ENCODE measurements at places on chromosomes 3 and 15.

DNA sequence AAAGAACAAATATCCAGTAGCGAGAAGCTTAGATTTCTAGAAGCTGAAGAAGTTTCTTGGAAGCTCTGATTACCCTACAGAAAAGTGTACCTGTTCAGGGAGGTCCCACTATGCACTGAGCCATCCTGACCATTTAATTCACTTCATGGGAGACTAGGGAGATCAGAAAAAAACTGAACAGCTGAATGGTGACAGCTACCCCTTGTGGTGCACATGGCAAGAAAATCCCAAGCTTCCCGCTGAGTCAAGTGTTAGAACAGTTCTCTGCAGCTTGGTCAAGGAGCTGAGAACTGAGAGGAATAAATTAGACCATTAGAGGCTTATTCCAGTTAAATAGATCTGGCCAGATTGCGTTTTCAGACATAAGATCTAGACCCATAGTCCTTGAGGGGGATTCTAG lies 197.2 kb upstream of the VEPH1 start:
- no peak overlapping the region for H3K27ac ChIP-seq
- H3K4me1 ChIP-seq: peaks cover 7% of the 10 kb centered on the region
- DNase-seq: no peak
- H3K27me3 ChIP-seq: no peaks in the 10 kb centered on the region
- no peak overlapping the region for H3K4me3 ChIP-seq
- H3K36me3 ChIP-seq: no peaks in the 10 kb centered on the region

GRCh38 chr3:148335612-148336011 lies 362.1 kb upstream of the AGTR1 start:
- DNase-seq: no peak
- no peaks in the 10 kb centered on the region for H3K36me3 ChIP-seq
- no peaks in the 10 kb centered on the region for H3K27me3 ChIP-seq

GRCh38 chr3:115651087-115651486 lies 27.8 kb downstream of the GAP43 start:
- DNase-seq: no peak
- H3K4me3 ChIP-seq: no peak overlapping the region
- no peaks in the 10 kb centered on the region for H3K27me3 ChIP-seq
- H3K4me1 ChIP-seq: no peaks in the 10 kb centered on the region

- H3K4me1 ChIP-seq: no peaks in the 10 kb centered on the region
- DNase-seq: no peak
- peaks cover 37% of the 10 kb centered on the region for H3K36me3 ChIP-seq
- peak overlapping the region; percentile 94 for H3K4me3 ChIP-seq
Measured at GRCh38 chr3:186782542-186783057, 777 bp upstream of the EIF4A2 start.

DNA sequence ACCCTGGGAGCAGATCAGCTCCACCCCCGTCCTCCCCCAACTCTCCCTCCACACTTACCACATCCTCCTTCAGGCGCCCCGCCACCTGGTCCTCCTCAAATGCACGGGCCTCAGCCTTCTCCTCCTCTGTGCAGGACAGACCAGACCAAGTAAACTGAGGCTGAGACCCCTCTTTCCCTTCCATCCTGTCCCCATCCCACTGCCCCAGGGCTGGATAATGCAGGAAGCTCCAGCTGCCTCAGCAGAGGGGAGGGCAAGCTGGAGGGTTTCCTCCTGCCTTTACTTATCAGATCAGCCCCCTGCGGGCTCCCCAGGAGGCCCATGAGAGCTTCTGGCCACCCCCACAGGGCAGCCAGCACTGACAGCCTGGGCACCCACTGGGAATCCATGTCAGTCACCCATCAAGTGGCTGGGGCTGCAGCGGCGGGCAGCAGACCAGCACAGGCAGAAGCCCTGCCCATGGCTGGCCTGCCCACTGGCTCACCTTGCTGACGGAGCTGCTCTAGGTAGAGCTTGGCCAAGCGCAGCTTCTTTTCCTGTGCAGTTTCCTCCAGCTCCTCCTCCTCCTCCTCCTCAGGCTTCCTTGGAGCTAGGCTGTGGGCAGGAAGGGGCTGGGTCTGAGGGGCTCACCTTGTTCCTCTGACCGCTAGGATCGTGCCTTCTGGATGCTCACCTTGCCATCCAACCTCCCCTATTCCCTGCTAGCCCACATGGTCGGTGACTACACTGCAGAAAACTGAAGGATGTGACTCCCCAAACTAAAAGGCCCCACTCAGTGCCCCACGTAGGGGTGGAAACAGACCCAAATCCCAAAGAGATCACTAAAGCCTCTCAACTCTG lies 3.9 kb downstream of the RRP9 start:
- peaks cover 67% of the 10 kb centered on the region for H3K36me3 ChIP-seq
- DNase-seq: no peak
- H3K27ac ChIP-seq: no peak overlapping the region
- peaks cover 6% of the 10 kb centered on the region for H3K4me1 ChIP-seq
- no peaks in the 10 kb centered on the region for H3K27me3 ChIP-seq

DNA sequence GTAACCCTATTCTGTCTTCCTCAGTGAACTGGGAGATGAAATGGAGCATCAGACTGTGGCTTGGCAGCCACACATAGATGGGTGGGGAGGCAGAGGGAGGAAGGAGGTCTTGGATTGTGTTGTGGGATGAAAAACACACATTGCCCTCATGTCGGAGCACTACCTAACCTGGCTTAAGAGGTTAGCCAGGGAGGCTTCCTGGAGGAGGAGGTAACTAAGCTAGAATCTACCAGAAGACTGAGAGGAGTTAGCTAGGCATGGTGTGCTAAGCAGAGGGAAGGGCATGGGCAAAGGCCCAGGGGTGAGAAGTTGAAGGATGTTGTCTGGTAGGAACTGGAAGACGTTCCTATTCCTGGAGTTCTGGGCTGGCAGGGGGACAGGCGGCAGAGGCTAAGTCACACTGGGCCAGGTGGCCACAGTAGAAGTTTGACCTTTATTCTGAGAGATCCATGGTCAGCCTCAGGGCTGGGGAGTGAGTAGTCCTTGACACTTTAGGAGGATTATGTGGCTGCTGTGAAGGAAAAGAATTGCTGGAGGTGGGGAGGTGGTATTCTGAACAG lies 7.7 kb upstream of the PRKCD start:
- H3K4me1 ChIP-seq: no peaks in the 10 kb centered on the region
- H3K36me3 ChIP-seq: no peaks in the 10 kb centered on the region
- DNase-seq: no peak
- no peak overlapping the region for H3K27ac ChIP-seq
- no peaks in the 10 kb centered on the region for H3K27me3 ChIP-seq

GRCh38 chr15:59420108-59420507 lies 17.9 kb upstream of the FAM81A start:
- no peaks in the 10 kb centered on the region for H3K36me3 ChIP-seq
- no peak for DNase-seq
- H3K4me1 ChIP-seq: no peaks in the 10 kb centered on the region
- H3K27ac ChIP-seq: no peak overlapping the region
- no peak overlapping the region for H3K4me3 ChIP-seq

DNA sequence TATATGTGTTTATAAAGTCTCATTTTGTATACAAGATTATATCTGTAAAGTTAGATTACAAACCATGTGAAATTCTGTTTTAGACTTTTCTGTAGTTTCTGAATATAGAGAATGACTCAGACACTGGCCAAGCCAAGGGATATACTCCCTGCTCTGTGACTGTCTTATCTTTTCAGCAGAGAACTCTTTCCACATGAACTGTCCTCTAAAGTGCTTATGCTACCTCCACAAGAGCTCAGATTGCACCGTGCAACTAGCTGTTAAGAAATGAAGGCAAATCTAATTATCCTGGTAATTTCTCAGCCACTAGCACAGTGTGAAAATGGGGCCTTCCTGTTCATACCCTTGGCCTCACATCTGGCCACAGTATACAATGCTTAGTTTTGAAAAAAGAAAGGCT lies 44.3 kb upstream of the CPNE4 start:
- H3K27me3 ChIP-seq: peaks cover 3% of the 10 kb centered on the region
- H3K4me1 ChIP-seq: no peaks in the 10 kb centered on the region
- no peak overlapping the region for H3K27ac ChIP-seq
- DNase-seq: no peak
- H3K36me3 ChIP-seq: no peaks in the 10 kb centered on the region

DNA sequence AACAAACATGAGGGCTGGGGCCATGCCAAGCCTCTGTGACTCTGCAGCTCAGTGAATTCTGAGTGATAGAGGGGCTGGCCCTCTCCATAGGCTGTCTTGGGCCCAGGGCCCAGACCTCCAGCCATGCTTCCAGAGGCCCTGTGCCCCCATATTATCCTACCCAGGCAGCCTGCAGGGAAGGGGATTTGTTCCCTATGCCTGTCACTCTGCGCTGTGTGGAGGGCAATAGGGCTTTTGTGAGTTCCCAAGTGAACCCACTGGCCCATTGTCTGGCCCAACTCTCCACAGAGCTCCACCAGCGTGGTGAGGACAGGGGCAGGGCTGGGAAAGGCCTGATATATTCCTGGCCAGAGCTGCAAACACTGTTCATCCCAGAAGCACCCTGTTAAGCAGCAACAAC lies 113.2 kb downstream of the EPHB1 start:
- H3K27ac ChIP-seq: no peak overlapping the region
- H3K4me1 ChIP-seq: no peaks in the 10 kb centered on the region
- H3K27me3 ChIP-seq: no peaks in the 10 kb centered on the region
- DNase-seq: no peak
- no peak overlapping the region for H3K4me3 ChIP-seq

- H3K36me3 ChIP-seq: peaks cover 9% of the 10 kb centered on the region
- H3K27ac ChIP-seq: no peak overlapping the region
- peaks cover 11% of the 10 kb centered on the region for H3K4me1 ChIP-seq
- DNase-seq: peak; percentile 73
- H3K4me3 ChIP-seq: no peak overlapping the region
Measured at GRCh38 chr3:184005941-184006507, 11.7 kb downstream of the ABCC5 start.

- H3K4me3 ChIP-seq: no peak overlapping the region
- H3K27me3 ChIP-seq: no peaks in the 10 kb centered on the region
- no peak for DNase-seq
- H3K4me1 ChIP-seq: no peaks in the 10 kb centered on the region
Measured at GRCh38 chr3:123765475-123766128, 118.5 kb downstream of the MYLK start.

GRCh38 chr3:128323206-128324081 lies 143.2 kb downstream of the DNAJB8 start:
- no peaks in the 10 kb centered on the region for H3K4me1 ChIP-seq
- H3K27me3 ChIP-seq: no peaks in the 10 kb centered on the region
- peak; percentile 32 for DNase-seq
- H3K36me3 ChIP-seq: no peaks in the 10 kb centered on the region

- H3K36me3 ChIP-seq: no peaks in the 10 kb centered on the region
- peak; percentile 43 for DNase-seq
- H3K27me3 ChIP-seq: no peaks in the 10 kb centered on the region
- H3K4me1 ChIP-seq: peaks cover 5% of the 10 kb centered on the region
- H3K27ac ChIP-seq: peak overlapping the region; percentile 93
Measured at GRCh38 chr15:75639191-75639708, 774 bp downstream of the IMP3 start.

- no peaks in the 10 kb centered on the region for H3K27me3 ChIP-seq
- no peak overlapping the region for H3K27ac ChIP-seq
- H3K4me1 ChIP-seq: no peaks in the 10 kb centered on the region
- DNase-seq: no peak
Measured at GRCh38 chr3:72058493-72059081, 273.6 kb upstream of the PROK2 start.

DNA sequence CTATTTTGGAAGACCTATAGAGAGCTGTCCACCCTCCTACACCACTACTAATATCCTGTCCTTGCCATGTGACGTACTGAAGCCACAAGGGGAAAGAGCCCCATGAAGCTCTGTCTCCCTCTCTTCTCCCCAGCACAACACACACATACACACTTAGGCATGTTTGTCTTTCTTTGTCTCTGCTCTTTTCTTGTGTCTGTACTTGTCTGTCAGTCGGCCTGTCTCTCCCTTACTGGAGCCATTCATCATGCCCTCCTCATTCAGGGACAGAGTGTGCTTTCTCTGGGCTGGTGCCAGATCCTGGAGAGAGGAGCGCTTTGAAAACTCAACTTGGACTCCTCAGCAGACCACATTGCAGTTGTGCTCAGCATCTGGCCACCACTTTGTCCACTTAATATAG lies 47.6 kb downstream of the PSMD6 start:
- DNase-seq: no peak
- H3K36me3 ChIP-seq: peaks cover 38% of the 10 kb centered on the region
- peak overlapping the region; percentile 13 for H3K27ac ChIP-seq
- H3K4me1 ChIP-seq: peaks cover 27% of the 10 kb centered on the region
- no peak overlapping the region for H3K4me3 ChIP-seq

- H3K36me3 ChIP-seq: no peaks in the 10 kb centered on the region
- no peaks in the 10 kb centered on the region for H3K4me1 ChIP-seq
- no peak for DNase-seq
- no peak overlapping the region for H3K4me3 ChIP-seq
- H3K27ac ChIP-seq: no peak overlapping the region
Measured at GRCh38 chr3:194865061-194865460, 179.4 kb downstream of the FAM43A start.

- H3K36me3 ChIP-seq: peaks cover 96% of the 10 kb centered on the region
- H3K4me3 ChIP-seq: peak overlapping the region; percentile 22
- H3K27ac ChIP-seq: peak overlapping the region; percentile 96
- H3K27me3 ChIP-seq: no peaks in the 10 kb centered on the region
- peak; percentile 80 for DNase-seq
- peaks cover 60% of the 10 kb centered on the region for H3K4me1 ChIP-seq
Measured at GRCh38 chr3:134364936-134365765, 9.1 kb downstream of the AMOTL2 start.

- H3K27me3 ChIP-seq: no peaks in the 10 kb centered on the region
- H3K4me1 ChIP-seq: no peaks in the 10 kb centered on the region
- DNase-seq: no peak
- no peak overlapping the region for H3K27ac ChIP-seq
- no peak overlapping the region for H3K4me3 ChIP-seq
Measured at GRCh38 chr3:55641964-55642363, 154.9 kb upstream of the WNT5A start.

DNA sequence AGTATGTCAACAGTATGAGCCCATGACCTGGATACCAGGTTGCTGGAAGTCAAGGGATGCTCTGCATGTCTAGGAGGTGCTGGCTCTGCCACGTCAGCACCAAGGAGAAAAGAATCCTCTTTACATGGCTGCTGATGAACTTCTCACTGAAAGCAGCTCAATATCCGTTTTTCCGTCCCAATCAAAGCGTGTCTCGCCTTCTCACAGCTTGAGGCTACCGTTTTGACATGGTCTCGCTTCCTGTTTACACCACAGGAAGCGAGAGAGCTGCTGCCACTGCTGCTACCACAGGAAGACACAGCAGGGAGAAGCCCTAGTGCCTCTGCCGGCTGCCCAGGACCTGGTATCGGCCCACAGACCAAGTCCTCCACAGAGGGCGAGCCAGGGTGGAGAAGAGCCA lies 27.3 kb downstream of the STARD5 start:
- H3K4me1 ChIP-seq: no peaks in the 10 kb centered on the region
- H3K27ac ChIP-seq: no peak overlapping the region
- H3K36me3 ChIP-seq: no peaks in the 10 kb centered on the region
- peak; percentile 53 for DNase-seq
- H3K27me3 ChIP-seq: no peaks in the 10 kb centered on the region
- H3K4me3 ChIP-seq: no peak overlapping the region

GRCh38 chr15:80918196-80918783 lies 71.3 kb downstream of the MESD start:
- H3K36me3 ChIP-seq: no peaks in the 10 kb centered on the region
- no peaks in the 10 kb centered on the region for H3K27me3 ChIP-seq
- DNase-seq: no peak
- H3K4me3 ChIP-seq: no peak overlapping the region
